CD8-positive, alpha-beta T cell (primary cell): ENCODE measurements at places on chromosomes 3 and 15.
A peak's percentile ranks its signal among the peaks of the same experiment; 100 is the strongest.

- DNase-seq = peak; percentile 38
These were observed 32.3 kb downstream of the PAQR9 start for GRCh38 chr3:142931222-142931621.

GRCh38 chr3:183064475-183064874 lies 34.8 kb downstream of the MCCC1 start:
- no peak for DNase-seq

GRCh38 chr3:69536306-69537020 lies 150.6 kb upstream of the FRMD4B start:
- DNase-seq = no peak

GRCh38 chr3:54014067-54014466 lies 108.3 kb upstream of the CACNA2D3 start:
- DNase-seq = no peak

- DNase-seq = no peak
These were observed 21.8 kb downstream of the DGKG start for GRCh38 chr3:186340204-186340603.

DNA sequence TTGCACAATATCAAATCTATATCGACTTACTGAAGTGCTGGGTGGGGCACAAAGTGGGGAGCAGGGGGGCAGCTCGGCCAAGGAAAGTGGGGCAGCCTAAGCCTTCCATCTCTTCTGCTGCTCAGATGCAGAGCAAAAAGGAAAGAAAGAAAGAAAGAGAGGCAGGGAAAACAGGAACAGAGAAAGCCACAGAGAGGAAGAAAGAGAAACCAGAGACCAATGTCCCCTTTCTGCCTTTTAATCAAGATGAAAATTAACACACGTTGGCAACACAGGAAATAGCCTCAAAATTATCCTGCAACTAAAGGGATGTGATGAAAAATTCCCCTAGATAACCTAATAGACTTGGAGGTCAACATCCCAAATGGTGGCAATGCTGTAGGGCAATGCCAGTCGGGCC lies 72.2 kb upstream of the RAD18 start:
- no peak for DNase-seq

DNA sequence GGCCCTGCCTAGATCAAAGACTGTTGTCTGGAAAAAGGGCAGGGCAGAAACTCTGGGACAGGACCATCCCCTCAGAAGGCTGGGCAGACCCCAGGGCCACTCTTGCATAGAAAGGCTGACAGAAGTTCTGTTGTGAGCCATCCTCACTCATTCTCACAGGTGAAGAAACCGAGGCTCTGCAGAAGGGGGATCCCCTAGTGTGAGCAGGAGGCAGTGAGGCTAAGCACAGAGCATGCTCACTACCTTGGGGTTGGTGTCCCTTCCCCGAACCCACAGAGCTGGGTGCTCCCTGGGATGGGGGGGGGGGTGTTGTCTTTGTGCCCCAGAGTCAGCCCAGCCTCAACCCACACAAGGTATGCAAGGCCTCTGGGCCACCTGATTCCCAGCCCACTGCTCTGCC lies 50.9 kb upstream of the TMEM115 start:
- DNase-seq = no peak

DNA sequence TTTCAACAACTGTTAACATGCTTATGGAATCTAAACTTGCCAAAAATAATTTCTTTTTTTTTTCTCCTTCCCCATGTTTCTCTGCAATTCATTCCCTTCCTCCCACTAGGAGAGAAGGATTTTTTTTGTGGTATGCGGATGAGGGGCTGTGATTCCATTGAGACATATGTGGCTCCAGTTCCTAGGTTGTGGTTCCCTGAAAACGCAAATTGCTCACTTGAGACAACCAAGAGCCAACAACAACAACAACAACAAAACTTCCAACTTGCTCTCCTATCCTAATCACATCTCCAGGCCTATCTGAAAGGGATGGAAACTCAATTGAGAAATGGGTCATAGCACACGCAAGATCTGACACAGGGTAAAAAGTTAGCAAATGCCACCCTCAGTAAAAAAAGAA lies 406.5 kb upstream of the TGFBR2 start:
- no peak for DNase-seq

GRCh38 chr3:7203969-7204847 lies 343.3 kb downstream of the GRM7 start:
- no peak for DNase-seq

- DNase-seq = no peak
These were observed 7.2 kb downstream of the CLPX start for GRCh38 chr15:65177901-65178300.

- DNase-seq = no peak
These were observed 303.1 kb upstream of the CTDSPL start for GRCh38 chr3:37558580-37558979.

DNA sequence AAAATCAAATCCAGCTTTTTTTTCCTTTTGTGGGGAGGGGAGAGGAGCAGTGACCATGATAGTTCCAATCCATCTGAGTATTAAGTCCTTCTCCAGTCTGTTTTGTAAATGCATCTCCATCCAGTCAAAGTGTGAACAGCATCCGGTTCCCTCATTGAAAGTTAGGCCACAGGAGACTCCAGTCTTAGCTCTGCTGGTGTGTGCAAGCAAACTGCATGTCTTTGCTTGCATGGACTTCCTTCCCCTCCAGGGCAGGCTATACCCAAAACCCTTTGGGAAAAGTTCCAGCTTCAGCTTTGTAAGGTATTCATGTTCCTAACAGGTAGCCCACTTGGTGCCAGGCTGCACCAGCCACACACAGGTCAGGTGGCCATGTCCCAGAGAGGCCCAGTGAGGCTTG lies 3.1 kb upstream of the MAN2C1 start:
- no peak for DNase-seq

GRCh38 chr3:25652921-25653320 lies 11.8 kb downstream of the TOP2B start:
- no peak for DNase-seq

DNA sequence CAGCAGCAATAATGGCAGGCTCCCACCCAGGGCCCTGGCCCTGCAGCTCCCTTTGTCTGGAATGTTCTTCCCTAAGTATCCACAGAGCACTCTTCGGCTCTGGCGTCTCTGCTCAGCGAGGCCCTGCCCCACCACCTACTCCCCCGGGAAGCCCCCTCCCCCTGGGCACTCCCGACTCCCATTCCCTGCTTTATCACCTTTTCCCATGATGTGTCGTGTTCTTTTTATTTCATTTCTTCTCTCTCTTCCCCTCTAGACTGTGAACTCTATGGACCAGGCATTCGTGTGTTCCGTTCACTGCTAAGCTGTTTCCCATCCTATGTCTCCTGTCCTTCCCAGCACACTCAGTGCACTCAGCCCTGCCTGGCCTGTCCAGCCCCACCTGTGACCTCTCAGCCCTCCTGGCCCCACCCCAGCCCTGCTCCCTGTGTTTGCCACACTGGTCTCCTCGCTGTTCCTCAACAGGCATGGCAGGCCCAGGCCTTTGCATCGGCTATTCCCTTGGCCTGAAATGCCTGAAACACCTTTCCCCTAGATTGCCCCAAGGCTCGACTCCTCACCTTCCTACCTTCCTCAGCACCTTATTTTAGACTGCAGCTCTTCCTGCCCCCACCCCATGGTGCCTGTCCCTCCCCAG lies 107.4 kb downstream of the TPRA1 start:
- DNase-seq = no peak

- DNase-seq = no peak
These were observed 88.3 kb downstream of the PDZRN3 start for GRCh38 chr3:73536336-73536895.

GRCh38 chr3:195873971-195874370 lies 34.4 kb downstream of the TNK2 start:
- no peak for DNase-seq

DNA sequence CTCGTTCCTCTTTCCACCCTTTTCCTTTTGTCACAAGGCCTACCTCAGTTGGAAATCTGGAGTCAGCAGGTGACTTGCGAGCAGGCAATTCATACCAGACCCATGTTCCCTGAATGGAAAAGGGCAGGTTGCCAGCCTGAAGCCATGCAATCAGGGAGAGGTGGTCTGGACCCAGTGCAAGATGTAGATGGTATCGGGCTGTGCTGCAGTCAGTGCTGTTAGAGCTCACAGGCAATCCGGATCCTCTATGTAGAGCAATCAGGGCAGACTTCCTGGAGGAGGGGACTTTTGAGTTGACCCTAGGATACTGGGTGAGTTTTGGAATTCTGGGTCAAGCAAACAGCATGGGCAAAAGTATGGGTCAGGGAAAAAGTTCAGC lies 18.9 kb downstream of the LOXL1 start:
- no peak for DNase-seq

- no peak for DNase-seq
These were observed 222.0 kb upstream of the IL12A start for GRCh38 chr3:159766563-159767185.

GRCh38 chr3:152382312-152383135 lies 113.8 kb downstream of the MBNL1 start:
- no peak for DNase-seq

GRCh38 chr3:102537123-102537522 lies 102.3 kb downstream of the ZPLD1 start:
- no peak for DNase-seq

GRCh38 chr15:100771746-100772145 lies 107.9 kb upstream of the ALDH1A3 start:
- DNase-seq = no peak

GRCh38 chr15:55031727-55032126 lies 165.0 kb downstream of the RSL24D1 start:
- DNase-seq = no peak

DNA sequence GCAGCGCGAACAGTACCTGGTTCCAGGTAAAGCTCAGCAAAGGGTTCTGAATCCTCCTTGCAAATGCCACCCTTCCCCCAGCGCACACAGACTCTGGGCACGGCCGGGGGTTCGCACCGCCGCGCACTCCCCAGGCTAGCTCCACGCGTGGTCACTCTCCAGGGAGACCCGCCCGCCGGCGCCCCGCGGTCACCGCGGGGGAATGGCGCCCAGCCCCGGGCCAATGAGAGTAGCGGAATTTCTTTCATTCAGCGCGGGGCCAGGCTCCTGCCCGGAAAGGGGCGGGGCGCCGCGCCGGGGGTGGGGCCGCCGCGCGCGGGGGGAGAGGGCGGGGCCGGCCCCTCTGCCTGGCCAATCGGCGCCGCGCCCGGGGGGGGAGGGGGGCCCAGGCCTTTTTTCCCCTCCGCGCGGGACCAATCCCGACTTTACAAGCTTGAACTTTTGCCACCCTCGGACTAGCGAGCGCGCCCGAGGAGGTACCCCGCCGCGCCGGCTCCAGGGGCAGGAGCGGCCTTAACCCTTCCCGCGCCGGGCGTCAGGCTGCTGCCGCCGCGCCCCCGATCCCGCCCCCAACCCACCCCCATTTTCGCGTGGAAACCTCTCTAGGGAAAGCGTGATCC lies 1.1 kb upstream of the SMAD6 start:
- peak; percentile 81 for DNase-seq

GRCh38 chr3:186330772-186331460 lies 31.1 kb downstream of the DGKG start:
- DNase-seq = no peak
